ENCODE measurements at places on chromosomes 6 and 20.

DNA sequence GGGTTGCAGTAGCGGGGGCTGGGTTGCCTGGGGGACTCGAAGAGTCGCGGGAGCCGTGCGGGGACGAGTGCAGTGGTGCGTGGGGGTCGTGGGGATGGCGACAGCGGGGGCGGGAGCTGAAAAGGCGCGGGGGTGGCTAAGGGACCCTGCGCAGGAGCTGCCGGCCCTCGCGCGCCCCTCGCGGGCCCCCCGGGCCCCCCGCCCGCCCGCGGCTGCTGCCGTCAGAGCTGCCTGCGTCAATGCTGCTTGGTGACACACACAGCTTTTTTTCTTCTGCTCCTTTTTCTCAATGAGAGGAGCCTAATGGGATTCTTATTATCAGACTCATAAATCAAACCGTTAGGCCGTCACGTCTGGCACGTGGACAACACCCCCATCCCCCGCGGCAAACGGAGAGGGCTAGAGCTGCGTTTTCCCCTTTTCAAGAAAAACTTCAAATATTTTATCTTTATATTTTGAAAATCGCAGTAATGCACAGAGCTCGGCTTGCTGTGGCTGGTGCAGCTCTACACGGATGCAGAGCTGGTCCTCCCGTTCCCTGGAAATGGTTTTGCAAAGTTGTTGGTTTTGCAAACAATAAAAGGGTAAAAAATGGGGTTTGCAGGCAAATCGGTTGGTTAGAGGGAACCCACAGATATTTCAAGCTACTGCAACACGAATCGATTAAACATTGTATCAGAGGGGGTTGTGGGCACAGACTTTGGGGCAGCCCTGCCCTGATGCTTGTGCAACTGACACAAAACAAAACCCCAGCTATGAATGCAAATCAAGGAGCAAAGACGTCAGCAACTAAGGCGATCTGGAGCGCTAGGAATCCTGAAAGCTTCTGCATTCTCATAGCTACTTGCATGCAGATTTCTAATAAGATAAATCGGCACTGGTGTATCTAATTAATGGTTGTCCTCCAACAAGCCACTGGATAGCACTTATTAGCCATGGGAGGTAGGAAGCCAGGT, 161.4 kb downstream of the TBXT start:
- no peak for DNase-seq

GRCh38 chr20:24533449-24533848, 64.0 kb downstream of the SYNDIG1 start:
- DNase-seq = no peak

- no peak for DNase-seq
Measured at GRCh38 chr6:4192173-4192572, 56.8 kb upstream of the ECI2 start.

GRCh38 chr20:42553374-42553773, 636.3 kb downstream of the PTPRT start:
- no peak for DNase-seq

DNA sequence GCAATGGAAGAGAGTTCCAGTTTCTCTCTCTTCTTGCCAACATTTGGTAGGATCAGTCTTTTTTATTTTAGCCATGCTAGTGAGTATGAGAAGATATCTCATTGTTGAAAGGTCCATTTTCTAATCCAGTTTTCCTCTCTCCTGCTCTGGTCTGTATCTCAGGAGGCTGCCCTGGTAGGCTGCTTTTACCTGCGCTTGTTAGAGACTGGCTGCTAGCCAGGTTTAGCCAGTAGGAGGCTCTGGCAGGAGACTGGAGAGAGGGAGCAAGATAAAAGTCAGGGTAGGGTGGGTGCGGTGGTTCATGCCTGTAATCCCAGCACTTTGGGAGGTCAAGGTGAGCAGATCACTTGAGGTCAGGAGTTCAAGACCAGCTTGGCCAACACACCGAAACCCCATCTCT, 68.6 kb upstream of the FOXP4 start:
- DNase-seq = no peak

- no peak for DNase-seq
Measured at GRCh38 chr6:135193221-135193620, 12.1 kb downstream of the MYB start.

DNA sequence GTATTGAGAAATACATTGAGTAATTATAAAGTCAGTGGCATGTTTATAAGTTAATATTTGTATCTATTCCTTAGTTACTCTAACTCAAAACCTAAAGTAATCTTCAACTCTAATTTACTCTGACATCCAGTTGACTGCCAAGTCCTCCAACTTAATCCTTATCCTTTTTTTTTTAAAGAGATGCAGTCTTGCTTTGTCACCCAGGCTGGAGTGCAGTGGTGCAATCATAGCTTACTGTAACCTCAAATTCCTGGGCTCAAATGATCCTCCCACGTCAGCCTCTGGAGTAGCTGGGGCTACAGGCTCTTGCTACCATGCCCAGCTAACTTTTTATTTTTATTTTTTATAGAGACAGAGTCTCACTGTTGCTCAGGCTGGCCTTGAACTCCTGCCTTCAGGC, 24.4 kb downstream of the PTPN1 start:
- DNase-seq = no peak
